CD4-positive, alpha-beta T cell treated with Interleukin-10 for 1 hour (primary cell): ENCODE measurements at places on chromosomes 11 and 22.
A peak's percentile ranks its signal among the peaks of the same experiment; 100 is the strongest.

- no peak for DNase-seq
Measured at GRCh38 chr22:17946662-17947367, 77.5 kb downstream of the MICAL3 start.

GRCh38 chr11:32056438-32056837 lies 34.4 kb upstream of the RCN1 start:
- no peak for DNase-seq

GRCh38 chr11:87897921-87898320 lies 277.3 kb downstream of the RAB38 start:
- DNase-seq = no peak

GRCh38 chr11:62889484-62890437 lies 9.1 kb downstream of the SLC3A2 start:
- DNase-seq = no peak

DNA sequence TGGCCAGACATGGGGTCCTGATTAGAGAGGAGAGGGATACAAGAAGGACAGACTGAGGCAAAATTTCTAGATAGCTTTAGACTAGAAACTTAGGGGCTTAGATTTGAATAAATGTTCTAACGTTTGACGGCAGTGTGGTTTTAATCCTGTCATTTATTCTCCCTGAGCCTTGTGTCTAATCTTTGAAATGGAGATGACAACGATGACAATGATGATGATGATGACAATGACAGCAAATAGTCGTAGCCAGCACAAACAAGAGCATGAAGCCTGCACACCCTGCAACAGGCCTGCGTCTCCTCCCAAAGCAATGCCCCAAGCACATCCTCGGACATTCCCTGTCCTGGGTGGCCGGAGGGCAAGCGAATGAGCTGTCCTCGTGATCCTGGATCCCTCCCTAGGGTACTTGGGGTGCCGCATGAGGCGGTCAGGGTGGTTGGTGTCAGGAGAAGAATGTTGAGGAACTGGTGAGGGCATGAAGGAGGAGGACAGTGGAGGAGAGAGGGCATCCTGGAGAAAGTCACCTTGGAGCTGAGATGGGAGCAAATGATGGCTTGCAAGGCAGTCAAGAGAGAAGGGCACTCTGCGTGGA lies 502.1 kb upstream of the B3GAT1 start:
- no peak for DNase-seq

- no peak for DNase-seq
Measured at GRCh38 chr11:79902493-79902892, 461.7 kb upstream of the TENM4 start.

DNA sequence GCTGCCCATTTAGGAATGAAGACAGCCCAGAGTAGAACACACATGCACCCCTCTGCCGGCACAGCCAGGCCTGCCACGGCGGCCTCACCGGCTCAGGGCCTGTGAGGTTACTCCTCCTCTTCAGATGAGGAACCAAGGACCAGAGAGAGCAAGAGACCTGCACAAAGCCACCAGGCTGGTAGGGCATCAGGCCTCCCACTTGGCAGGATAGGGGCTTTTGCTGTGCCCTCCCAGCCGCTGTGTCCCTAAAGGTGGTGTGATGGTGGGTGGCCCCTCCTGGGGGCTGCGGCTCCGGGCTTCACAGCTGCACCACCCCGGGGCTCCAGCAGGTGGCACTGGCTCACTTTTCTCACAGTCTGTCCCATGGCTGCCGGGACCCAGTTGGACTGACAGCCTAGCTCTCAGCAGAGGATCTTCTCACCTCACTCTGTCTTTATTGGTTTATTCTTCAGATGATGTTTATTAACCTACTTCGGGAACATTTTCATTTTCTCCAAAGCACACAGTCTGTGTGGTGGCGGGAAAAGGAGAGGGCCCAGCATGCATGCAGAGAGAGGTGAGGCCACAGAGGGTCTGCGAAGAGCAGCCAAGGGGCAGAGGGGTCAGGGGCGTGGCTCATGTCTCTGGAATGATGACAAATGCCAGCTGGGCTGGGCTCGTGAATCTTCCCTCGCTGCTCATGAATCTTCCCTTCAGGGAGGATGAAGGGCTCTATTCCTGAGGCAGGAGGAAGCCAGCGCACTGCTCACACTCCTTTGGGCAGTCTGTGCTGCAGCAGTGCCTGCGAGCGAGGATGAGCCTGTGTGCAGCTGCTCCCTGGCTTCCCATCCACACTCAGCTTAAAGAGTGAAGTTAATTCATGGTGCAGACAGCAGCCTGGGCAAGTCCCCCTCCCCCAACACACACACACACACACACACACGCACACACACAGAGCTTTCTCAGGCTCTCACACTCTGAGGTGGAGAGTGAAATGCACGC lies 101.1 kb upstream of the PITPNB start:
- peak; percentile 46 for DNase-seq

- no peak for DNase-seq
Measured at GRCh38 chr11:7050191-7050590, 29.9 kb downstream of the NLRP14 start.

DNA sequence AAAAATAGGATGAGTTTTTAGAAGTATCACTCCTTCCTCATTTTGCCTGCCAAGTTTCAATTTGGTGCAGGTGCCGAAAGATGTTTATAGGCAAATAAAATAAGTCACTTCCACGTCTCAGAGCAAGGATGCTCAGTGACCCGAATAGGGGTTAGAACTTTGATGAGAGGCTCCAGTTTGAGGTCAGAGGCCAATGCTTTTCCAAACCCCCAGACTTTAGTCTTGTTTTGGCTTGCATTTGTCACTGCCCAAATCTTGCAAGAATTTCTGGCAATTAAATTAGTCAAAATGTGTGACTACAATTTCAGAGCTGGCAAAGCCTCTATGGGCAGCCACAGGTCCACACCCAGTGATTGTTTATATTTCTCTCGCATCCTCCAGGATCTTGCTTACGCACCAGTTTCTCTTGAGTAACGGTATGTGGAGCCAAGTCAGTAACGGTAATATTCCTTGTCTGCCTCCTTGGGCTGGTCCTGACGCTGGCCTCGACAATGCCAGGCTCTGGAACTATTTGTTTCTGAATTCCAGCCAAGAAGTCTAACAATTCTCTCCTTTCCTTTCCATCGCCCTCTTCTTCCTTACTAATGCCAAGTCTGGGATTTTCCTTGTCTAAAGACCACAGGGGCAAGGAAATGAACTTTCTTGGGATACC lies 9.9 kb upstream of the NUP160 start:
- DNase-seq = no peak

DNA sequence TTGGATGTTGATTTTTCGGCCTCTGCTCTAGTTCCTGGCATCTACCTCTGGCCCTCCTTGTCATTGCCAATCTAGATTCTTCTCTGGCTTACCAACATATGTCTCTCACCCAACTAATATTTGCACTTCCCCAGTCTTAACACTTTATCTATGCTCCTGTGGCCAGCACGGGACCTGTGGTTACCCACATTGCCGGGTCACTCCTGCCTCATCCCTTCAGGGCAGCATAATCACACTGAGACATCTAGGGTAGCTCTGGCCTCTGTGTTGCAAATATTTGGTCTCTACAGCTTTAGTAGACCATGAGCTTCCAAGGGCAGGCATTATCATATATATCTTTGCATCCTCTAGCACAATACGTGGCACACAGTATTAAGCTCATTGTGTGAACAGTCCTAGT lies 182.0 kb upstream of the ARHGAP20 start:
- no peak for DNase-seq

- DNase-seq = no peak
Measured at GRCh38 chr22:36900225-36900624, 13.2 kb upstream of the CSF2RB start.

- DNase-seq = no peak
Measured at GRCh38 chr22:48628891-48629543, 1198.7 kb downstream of the BRD1 start.

DNA sequence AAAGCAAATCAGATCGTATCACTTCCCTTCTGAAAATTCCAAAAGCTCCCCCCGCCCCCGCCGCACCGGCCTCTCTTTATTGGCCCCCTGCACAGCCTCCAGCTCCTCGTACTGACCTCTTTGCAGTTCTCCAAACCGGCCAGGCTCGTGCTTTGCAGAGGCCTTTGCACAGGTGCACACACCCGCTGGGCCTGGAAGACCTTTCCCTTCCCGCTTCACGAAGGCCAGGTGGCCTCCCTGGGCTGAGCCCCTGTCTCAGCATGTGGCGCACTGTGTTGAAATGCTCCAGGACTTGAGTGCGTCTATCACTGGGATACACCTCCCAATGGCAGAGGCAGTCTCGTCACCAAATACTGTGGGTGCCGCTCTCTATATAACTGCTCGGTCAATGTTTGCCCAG lies 13.2 kb upstream of the ADA2 start:
- DNase-seq = no peak

- DNase-seq = no peak
Measured at GRCh38 chr11:122808478-122808869, 29.8 kb upstream of the CRTAM start.

- no peak for DNase-seq
Measured at GRCh38 chr11:5348551-5349194, 2.6 kb upstream of the OR51B6 start.

GRCh38 chr11:32893343-32894148 lies 935 bp downstream of the QSER1 start:
- DNase-seq = peak; percentile 53

DNA sequence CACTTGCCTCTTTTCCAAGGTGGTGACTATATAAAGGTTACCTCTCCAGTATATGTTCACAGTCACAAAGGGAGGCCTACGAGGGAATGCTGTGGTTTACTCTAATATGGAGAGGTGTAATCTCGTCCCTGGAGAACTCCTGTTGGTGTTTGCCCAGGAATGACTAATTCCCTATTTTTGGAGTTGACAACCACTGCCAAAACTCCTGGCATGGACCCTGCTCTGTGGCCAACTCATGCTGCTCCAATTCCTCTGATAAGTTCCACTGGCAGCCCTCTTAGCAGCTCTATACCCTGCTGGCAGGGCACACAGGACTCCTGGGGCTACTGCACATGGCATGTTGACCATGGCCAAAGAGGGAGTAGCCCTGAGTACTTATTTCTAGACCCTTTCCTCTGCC lies 418.7 kb upstream of the ANO5 start:
- no peak for DNase-seq
